Fibroblast of upper back skin (primary cell): ENCODE measurements at places on chromosomes 1 and 21.

DNA sequence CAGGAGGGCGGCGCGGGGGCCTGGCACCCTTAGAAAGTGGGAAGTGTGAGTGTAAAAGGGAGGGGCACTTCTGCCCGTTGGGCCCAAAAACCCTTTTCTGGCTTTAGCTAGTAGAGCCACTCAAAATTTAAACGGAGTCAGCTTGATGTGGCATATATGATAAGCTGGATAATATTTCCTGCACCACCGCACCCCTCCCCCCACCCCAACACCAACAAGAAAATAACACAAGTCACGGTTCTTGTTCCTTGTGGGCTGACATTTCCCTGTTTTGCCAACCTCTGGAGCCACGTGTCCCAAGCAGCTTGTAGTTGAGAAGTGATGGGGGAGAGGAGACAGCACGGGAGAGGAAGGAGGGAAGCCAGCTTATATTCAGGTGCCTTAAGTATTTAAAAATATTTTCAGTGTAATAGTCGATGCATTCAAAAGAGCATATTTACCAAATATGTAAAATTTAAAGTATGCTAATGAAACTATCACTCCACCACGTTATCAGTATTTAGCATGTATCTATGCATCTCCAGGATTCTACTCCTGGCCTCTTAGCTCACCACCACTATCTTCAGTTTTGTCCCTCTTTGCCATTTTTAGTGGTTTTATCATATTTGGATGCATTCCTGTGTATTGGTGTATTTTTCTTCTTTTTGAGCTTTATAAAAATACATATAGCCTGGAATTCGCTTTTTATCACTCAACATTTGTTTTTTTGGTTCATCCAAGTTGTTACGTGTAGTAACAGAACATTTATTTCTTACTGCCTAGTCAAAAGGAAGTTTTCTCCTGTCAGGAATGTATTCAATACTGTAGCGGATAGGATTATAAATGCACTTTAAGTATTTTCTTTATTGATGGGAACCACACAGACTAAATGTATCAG lies 773 bp upstream of the DDX59 start:
- peak; percentile 56 for DNase-seq

- DNase-seq, result no peak
Observed at GRCh38 chr1:86756062-86756406, 51.7 kb downstream of the SH3GLB1 start.

DNA sequence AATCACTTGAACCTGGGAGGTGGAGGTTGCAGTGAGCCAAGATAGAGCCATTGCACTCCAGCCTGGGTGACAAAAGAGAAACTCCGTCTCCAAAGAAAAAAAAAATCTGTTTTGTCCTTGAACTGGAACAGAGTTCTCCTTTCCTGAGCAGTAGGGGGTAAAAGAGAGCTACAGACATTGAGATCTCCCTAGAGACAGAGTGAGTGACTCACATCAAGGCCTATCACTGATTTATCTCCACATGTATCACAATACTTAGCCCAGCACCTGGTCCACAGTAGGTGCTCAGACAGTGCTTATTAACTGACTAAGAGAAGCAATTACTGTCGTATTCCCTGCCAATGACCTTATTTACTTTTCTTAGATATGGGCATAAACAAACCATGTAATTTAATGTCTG lies 354.1 kb upstream of the C1orf87 start:
- DNase-seq, result no peak

DNA sequence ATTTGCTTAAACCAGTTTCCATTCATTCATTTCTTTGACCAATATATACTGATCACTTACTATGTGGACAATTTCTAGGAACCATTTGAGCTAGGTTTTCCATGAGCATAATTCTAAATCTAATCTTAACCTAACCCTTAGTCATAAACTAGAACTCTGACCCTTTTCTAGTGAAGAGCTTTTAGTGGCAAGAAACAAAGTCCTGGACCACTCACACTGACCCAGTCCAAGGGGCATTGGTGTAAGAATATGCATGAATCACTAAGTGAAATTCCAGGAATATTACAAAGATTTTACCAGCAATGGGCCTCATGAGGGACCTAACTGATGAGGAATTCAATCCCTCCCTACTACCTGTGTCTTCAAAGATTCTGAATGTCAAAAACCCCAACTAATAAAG lies 40.6 kb upstream of the SLC2A1 start:
- DNase-seq, result peak; percentile 57

GRCh38 chr1:91621907-91622306 lies 121.3 kb downstream of the CDC7 start:
- no peak for DNase-seq

DNA sequence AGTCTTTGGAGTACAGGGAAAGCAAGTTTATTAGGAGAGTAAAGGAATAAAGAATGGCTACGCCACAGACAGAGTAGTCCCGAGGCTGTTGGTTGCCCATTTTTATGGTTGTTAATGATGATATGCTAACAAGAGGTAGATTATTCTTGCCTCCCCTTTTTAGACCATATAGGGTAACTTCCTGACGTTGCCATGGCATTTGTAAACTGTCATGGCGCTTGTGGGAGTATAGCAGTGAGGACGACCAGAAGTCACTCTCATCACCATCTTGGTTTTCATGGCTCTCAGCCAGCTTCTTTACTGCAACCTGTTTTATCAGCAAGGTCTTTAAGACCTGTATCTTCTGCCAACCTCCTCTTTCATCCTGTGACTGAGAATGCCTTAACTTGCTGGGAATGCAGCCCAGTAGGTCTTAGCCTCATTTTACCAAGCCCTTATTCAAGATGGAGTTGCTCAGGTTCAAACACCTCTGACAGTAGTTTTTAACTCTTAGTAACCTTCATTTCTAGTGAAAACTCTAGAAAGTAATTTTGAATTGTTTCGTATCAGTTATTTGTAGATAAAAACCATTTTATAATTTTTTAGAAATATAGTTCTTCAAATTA lies 26.2 kb downstream of the TCP10L start:
- DNase-seq, result no peak

DNA sequence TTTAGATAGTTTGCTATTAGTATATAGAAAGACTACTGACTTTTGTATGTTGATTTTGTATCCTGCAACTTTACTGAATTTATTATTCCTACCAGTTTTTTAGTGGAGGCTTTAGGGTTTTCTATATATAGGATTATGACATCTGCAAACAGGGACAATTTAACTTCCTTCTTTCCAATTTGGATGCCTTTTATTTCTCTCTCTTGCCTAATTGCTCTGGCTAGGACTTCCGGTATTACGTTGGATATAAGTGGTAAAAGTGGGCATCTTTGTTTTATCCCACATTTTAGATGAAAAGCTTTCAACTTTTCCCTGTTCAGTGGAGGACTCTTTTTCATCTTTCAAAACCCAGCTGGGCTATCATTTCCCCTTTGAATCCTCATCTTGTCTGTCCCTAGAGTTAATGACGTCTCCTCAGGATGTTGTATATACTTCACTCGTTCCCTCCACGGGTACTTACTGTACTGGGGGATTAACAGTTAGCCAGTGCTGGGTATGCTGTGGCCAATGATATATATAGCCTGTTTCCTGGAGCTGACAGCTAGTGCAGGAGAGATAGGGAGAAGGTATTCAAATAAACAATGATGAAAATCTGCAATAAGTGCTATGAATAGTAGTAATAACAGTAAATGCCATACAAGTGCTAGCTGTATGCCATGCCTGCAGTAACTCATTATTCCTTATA lies 9.8 kb downstream of the ACOT11 start:
- no peak for DNase-seq

- DNase-seq, result peak; percentile 42
Observed at GRCh38 chr1:167860231-167860923, 53.6 kb downstream of the ADCY10 start.

GRCh38 chr1:170696591-170697290 lies 32.8 kb downstream of the PRRX1 start:
- no peak for DNase-seq

DNA sequence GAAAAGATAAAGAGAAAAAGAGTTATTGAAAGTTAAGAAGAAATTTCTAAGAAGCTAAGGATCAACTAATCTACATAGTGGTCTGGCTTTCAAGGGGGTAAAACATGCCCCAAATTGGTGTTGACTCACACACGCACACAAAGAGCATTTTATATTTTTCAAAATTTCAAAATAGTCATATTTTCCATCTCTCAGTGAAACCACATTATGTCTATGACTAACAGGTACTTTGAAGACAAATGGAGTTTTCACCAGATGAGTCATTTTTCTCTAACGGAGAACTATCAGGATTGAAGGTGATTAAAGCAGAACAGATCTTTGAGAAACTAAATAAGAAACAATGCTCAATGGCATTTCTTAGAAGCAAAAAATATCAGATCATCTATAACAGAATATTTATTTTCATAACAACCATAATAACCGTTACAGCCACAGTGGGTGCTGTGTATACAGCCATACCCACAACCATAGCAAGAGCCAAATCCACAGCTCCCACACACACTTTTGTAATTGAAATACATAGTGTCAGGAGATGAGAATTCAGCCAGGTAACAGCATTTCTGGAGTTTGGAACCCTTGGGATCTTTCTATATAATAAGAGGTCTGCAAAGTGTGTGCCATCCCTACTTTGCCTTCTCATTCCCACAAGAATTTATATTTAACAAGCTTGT lies at the start of gene KRTAP21-3:
TSS of gene KRTAP21-3 (minus strand) at position 539 of the 671 bp plus-strand sequence. CDS start at position 521, 18 bp downstream.
- peak; percentile 92 for DNase-seq

GRCh38 chr1:244361764-244362473 lies 89.8 kb downstream of the ADSS2 start:
- DNase-seq, result peak; percentile 71

GRCh38 chr1:225581186-225581585 lies 71.7 kb downstream of the ENAH start:
- no peak for DNase-seq

DNA sequence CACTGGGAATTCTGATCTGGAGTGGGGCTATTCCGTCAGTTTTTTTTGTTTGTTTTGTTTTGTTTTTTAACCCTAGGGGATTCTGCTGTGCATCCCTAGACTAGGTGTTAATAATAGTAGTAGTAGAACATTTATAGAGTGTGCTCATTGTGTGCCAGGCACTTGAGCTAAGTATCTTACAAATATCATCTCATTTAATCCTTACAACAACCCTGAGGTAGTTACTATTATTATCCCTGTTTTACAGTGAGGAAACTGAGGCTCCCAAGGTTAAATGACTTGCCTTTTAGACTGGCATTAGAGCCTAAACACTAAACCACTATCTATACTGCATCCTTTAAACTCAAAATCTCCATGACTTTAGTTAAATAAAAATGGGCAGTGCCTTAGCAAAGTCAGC lies 22.1 kb downstream of the TOR3A start:
- no peak for DNase-seq

GRCh38 chr1:29732453-29732852 lies 496.1 kb downstream of the PTPRU start:
- no peak for DNase-seq

GRCh38 chr1:14439015-14439414 lies 159.5 kb upstream of the KAZN start:
- no peak for DNase-seq

GRCh38 chr1:20521960-20522861 lies 14.3 kb upstream of the MUL1 start:
- peak; percentile 79 for DNase-seq

GRCh38 chr1:94608852-94609530 lies 67.4 kb upstream of the F3 start:
- no peak for DNase-seq

DNA sequence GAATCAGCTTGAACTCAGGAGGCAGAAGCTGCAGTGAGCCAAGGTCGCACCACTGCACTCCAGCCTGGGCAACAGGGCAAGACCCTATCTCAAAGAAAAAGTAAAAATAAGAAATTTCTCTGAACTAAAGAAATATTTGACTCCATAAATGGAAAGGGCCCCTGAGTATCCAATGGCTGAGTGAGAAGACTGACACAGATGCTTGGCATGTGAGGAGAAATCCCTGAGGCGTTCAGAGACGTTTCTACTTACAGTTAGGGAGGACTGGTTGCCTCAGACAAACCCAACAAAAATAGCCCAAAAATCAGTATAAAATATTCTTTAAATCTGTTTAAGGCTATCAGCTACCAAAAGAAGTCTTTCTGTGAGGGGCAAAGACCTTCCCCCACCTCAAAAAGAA lies 3.0 kb upstream of the SUMO3 start:
- DNase-seq, result peak; percentile 50

GRCh38 chr1:20223551-20224419 lies 37.5 kb upstream of the PLA2G2C start:
- DNase-seq, result no peak

GRCh38 chr1:17293681-17294425 lies 14.1 kb upstream of the PADI4 start:
- no peak for DNase-seq

DNA sequence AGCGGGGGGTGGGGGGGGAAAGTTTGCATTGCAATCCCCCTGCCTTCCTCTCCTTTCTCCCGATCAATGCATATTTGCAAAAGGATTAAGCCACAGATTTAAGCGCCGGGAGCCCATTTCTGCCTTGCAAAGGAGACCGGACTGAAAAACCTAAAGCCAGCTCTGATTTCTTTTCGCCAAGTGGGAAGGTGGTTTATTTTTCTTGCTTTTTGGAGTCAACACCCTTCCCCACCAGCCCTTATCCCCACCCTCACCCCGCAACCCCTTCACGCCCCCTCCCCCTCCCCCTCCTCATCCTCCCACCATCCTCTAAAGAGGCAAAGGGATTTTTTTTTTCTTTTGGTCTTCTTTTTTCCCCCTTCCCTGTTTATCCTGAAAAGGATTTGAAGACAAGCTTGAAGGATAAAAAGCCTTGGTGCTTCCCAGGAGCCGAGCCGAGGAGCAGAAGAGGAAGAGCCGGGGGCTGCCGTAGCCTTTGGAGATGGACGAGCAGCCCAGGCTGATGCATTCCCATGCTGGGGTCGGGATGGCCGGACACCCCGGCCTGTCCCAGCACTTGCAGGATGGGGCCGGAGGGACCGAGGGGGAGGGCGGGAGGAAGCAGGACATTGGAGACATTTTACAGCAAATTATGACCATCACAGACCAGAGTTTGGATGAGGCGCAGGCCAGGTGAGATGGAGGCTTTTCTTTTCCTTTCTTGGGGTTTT lies 513 bp downstream of the PBX1 start:
- no peak for DNase-seq

- DNase-seq, result no peak
Observed at GRCh38 chr21:44593598-44594405, 1.5 kb upstream of the KRTAP10-6 start.

- DNase-seq, result no peak
Observed at GRCh38 chr21:41687633-41688032, 79.2 kb downstream of the RIPK4 start.

GRCh38 chr21:41703857-41704501 lies 62.9 kb downstream of the RIPK4 start:
- DNase-seq, result no peak

- DNase-seq, result no peak
Observed at GRCh38 chr1:16153096-16153998, 2.5 kb downstream of the EPHA2 start.

DNA sequence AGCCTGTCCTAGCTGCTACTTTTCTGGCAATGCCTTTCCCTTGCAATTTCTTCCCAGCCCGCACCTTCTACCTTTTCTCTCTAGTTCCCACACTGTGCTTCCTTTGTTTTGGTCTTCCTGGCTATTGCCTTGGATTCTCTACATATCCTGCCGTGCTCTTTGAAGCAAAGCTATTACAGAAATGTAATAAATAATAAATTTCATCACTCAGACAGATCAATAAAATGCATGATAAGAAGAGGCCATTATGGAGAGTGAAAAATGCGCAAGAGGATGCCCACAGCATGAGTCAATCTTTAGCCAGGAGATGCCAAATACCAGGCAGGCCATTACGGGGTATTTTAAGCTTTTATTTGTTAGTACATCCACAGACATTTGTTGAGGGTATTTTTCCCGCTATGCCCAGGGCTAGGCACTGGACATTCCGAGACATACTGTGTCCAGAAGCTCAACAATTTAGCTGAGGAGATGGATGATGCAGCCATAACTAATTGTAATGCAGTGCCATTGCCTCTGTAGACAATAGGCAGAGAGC lies 163.6 kb downstream of the ST6GALNAC3 start:
- DNase-seq, result peak; percentile 72
